Activated naive CD8-positive, alpha-beta T cell treated with anti-CD3 and anti-CD28 coated beads, Interleukin-2, amount 10 ng/mL, durations not matched to agents 7 days and 5 days (primary cell): ENCODE measurements at places on chromosomes 3 and 15. TPM values are rescaled to one million over a fixed set of nuclear protein-coding genes. Genes with fewer than 3 reads are reported as not detected.
A peak's percentile ranks its signal among the peaks of the same experiment; 100 is the strongest.

GRCh38 chr15:74525945-74526344, 15.1 kb upstream of the ARID3B start:
- no peak for DNase-seq

DNA sequence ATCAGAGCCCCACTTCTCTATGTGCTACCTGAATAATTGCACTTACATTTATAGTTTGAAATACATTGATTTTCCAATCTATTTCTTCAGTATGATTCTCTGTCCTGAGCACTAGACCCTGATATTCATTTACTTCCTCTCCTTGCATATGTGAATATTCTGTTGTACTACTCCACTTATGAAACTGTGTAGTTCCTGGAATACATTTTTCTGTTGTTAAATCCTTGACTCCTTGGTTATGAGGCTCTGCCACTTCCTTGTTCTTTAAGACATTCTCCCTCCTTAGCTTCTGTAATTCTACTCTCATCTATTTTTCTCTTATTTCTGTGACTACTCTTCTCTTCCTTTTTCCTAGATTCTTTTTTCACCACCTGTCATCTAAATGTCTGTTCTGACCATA, 12.9 kb upstream of the MGA start:
- no peak for DNase-seq

GRCh38 chr3:48271763-48272498, 31.0 kb downstream of the ZNF589 start:
- no peak for DNase-seq

DNA sequence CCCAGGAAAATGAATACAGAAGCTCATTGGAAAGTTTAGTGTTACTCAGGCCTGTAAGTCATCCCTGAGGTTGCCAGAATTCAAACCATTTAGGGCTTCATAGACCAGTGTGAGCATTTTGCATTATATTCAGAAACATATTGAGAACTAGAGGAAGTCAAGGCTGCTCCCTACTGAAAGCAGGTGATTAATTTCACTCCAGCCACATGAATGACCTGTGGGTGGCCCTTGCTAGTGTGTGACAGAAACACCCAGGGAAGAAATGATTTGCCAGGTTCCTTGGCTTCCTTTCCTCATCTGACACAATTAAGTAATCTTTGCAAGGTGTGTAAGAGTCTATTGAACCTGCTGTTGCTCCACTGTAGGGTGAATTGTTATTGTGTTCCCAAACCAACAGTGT, 61.8 kb downstream of the GAP43 start:
- no peak for DNase-seq

The SH3GL3 gene
- not detected for total RNA-seq

DNA sequence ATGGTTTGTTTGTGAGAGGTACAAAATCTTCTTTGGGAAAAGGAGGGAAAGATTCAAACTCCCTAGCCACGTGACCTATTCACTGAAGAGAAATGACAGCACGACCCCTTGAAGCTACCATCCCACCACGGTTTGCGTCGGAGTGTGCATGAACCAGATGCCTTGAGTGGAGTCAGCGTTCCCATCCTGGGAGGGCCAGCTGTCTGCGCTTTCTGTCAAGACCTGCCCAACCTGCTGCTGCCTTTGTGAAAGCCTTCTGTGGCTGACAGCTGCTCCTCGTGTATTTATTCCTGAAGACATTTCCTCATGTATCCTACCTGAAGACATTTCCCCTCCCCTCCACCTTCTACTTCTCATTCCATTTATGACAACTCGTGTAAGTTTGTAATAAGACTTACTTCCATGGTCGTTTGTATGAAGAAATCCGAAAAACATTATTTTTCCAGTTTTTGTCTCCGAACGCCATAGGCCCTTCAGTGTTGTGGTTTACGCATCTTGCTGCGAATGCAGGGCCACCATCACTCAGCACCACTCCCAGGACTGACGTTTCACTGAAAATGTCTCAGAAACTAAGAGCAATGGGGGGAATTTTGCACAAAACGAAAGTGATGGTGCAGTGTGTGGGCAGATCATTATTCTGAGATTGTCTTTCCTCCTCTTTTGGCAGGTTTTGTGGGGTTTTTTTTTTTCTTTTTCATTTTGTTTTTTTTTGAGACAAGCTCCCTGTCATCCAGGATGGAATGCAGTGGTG, 18.9 kb downstream of the EBLN2 start:
- no peak for DNase-seq

The NOX5 gene
- total RNA-seq: not detected

GRCh38 chr3:56837196-56837955, 35.6 kb upstream of the ARHGEF3 start:
- no peak for DNase-seq

- DNase-seq: peak; percentile 59
Observed at GRCh38 chr15:43769584-43770228, 7.1 kb downstream of the ELL3 start.

The TNFAIP8L3 gene
- 0.20 TPM for total RNA-seq
